Stimulated activated CD4-positive, alpha-beta T cell treated with anti-CD3 and anti-CD28 coated beads, Interleukin-1b, Interleukin-23, amount 100 ng/mL, for 1 hour (primary cell): ENCODE measurements at places on chromosomes 1 and 21.

GRCh38 chr21:33375101-33375644 lies 28.0 kb upstream of the IFNGR2 start:
- no peak for DNase-seq

DNA sequence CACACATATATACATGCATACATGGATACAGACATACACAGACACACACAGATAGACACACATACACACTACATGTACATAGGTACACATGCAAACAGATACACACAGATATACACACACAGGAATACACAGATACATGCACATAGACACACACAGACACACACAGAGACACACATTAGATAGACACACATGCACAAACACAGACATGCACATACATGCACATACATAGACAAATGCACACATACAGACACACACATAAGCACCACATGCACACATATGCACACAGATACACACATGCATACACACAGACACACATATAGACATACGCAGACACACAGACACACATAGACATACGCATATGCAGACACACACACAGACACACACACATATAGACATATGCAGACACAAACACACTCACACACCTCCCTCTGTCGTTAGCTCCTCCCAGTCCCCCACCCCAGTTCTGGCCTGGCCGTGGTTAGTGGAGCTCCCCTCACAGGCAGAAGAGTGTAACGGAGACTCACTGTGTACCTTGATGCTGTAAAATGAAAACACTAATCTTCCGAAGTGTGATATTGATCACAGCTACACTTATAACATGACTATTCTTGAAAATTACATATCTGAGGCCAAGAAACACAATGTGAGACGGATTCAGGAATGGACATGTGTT lies 7.6 kb downstream of the UBASH3A start:
- no peak for DNase-seq

DNA sequence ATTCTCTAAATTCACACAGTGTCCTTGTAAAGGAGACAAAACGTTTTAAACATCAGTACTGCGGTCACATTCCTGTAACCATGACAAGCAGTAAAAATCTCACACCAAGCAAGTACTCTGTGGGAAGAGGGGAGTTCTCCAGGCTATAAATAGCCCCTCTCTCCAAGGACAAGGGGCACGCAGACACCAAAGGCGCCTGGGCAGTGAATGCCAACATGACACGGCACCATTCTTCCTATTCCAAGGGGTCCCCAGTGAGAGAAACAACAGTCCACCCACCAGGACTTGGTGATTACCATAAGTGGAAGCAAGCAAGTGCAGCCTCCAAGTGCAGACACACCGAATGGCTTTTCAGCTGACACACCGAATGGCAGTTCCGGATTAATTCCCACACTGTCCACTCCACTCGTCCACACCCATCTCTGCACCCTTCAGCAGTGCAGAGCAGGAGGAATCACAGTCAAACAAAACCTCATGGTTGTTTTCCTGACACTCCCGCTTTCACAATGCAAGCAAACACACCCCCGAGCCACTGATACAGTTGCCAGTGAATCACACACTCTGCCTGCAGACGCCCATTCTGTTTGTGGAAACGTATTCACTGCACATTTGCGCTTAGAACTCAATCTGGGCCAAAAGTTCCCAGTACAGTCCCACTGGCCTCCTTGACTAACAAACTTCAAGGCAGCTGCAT lies 1.8 kb downstream of the PTTG1IP start:
- no peak for DNase-seq

- no peak for DNase-seq
Measured at GRCh38 chr1:17645068-17645911, 105.8 kb downstream of the ARHGEF10L start.

DNA sequence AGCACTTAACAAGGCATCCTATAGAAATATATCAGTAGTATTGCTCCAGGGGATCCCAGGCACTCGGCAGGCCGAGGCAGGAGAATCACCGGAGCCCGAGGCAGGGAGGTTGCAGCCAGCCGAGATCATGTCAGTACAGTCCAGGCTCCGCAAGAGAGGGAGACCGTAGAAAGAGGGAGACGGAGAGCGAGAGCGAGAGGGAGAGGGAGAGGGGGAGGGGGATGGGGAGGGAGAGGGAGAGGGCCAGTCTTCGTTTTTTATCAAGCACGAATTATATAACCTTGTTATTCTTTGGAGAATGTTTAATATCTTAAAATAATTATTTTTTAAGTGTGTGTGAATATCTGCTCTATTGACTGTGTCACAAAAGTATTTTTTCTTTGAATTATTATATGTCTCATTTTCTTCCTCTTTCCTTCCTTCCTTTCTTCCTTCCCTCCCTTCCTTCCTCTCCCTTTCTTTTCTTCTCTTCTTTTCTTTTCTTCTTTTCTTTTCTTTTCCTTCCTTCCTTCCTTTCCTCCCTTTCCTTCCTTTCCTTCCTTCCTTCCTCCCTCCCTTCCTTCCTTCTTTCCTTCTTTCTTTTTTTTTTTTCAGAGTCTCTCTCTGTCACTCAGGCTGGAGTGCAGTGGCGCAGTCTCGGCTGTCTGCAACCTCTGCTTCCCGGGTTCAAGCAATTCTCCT lies 233.7 kb downstream of the SRGAP2C start:
- no peak for DNase-seq

DNA sequence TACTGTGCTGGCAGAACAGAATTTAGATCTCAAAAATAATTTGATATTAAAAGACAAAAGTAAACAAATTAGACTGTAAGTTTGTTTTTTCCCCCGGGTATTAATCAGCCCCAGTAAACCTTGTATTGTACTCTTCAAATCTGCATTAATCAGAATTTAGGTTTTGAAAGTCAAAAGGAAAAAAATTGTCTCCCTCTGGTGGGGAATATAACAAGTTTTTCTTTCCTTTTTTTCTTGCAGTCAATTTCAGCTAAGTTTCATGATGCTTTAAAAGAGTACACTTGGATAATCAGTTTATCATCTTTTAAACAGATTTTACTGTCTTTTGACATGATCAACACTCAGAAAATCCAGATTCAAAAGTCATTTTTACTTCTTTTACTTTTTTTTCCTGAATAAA lies 134.5 kb upstream of the PKN2 start:
- no peak for DNase-seq

- DNase-seq, result no peak
Measured at GRCh38 chr1:95006681-95007080, 66.1 kb downstream of the ALG14 start.
